Activated naive CD8-positive, alpha-beta T cell treated with anti-CD3 and anti-CD28 coated beads, Interleukin-2, amount 10 ng/mL, durations not matched to agents 7 days and 5 days (primary cell): ENCODE measurements at places on chromosomes 13 and 19. TPM values are rescaled to one million over a fixed set of nuclear protein-coding genes. Genes with fewer than 3 reads are reported as not detected.

GRCh38 chr13:99922631-99923404, 48.7 kb downstream of the ZIC5 start:
- no peak overlapping the region for H3K27ac ChIP-seq
- H3K36me3 ChIP-seq: no peaks in the 10 kb centered on the region
- no peak overlapping the region for H3K4me3 ChIP-seq
- no peaks in the 10 kb centered on the region for H3K4me1 ChIP-seq
- H3K27me3 ChIP-seq: peaks cover 18% of the 10 kb centered on the region
- DNase-seq: no peak

GRCh38 chr13:93865235-93865634, 614.2 kb downstream of the DCT start:
- H3K36me3 ChIP-seq: no peaks in the 10 kb centered on the region
- H3K4me3 ChIP-seq: no peak overlapping the region
- no peak for DNase-seq
- H3K27me3 ChIP-seq: no peaks in the 10 kb centered on the region

DNA sequence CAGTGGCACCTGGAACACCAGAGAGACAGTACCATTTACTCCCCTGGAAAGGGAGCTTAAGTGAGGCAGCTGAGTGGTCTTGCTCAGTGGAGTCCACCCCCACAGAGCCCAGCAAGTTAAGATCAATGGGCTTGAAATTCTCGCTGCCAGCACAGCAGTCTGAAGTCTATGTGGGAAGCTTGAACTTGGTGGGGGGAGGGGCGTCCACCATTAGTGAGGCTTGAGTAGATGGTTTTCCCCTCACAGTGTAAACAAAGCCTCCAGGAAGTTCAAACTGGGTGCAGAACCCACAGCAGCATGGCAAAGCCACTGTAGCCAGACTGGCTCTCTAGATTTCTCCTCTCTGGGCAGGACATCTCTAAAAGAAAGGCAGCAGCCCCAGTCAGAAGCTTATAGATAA, 30.3 kb upstream of the CEACAM4 start:
- no peak overlapping the region for H3K27ac ChIP-seq
- H3K36me3 ChIP-seq: no peaks in the 10 kb centered on the region
- no peak overlapping the region for H3K4me3 ChIP-seq

DNA sequence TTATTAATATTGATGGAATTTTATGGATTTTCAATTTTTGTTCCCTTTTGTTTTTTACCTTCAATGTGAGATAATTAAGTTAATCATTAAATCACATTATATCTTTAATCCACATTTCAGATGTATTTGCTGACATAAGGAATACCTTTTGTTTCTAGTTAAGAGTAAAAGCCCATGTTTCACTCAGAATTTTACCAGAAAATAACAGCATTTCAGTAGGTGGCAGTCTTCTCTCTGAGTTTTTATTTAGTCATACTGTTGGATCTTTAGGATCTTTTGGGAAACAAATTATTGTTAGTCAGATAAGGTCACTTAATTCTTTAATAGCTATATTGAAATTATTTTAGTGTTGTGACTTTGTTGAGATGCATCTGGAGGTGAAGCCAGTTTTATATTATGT, 67.9 kb downstream of the NDFIP2 start:
- H3K36me3 ChIP-seq: peaks cover 1% of the 10 kb centered on the region
- H3K27me3 ChIP-seq: no peaks in the 10 kb centered on the region
- no peak for DNase-seq
- H3K4me1 ChIP-seq: peaks cover 2% of the 10 kb centered on the region
- H3K27ac ChIP-seq: no peak overlapping the region

The LIM2 gene
- total RNA-seq: not detected

The FFAR2 gene
- total RNA-seq: not detected
